ENCODE measurements at places on chromosomes 7 and 10.
A peak's percentile ranks its signal among the peaks of the same experiment; 100 is the strongest.

DNA sequence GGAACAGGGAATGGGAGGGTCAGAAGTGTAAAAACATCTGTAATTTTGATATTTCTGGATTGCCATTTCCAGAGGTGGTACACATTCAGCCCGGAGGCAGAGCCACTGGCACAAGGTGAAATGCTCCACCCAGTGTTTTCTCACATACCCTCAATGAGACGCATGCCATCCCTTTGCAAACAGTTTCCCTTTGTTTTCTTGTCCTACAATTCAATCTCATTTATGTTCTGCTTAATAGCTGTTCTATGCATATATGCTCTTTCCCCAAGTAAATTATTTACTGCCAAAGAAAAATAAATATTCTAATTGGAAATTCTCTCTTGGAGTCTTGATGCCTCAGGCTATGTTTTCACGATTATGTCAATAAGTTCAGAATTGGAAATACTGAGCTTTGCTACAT lies 369.7 kb upstream of the AKR1E2 start:
- no peak for DNase-seq

GRCh38 chr10:125041856-125042506 lies 100.1 kb downstream of the ZRANB1 start:
- peak; percentile 55 for DNase-seq

GRCh38 chr7:36707898-36708297 lies 16.4 kb downstream of the AOAH start:
- DNase-seq = no peak

GRCh38 chr10:113882240-113882639 lies 27.8 kb downstream of the NHLRC2 start:
- DNase-seq = no peak
